ENCODE measurements at places on chromosomes 12 and 14.

- DNase-seq: no peak
Measured at GRCh38 chr14:104224506-104225277, 86.3 kb downstream of the KIF26A start.

- no peak for DNase-seq
Measured at GRCh38 chr14:68668531-68668930, 124.3 kb downstream of the ZFP36L1 start.

DNA sequence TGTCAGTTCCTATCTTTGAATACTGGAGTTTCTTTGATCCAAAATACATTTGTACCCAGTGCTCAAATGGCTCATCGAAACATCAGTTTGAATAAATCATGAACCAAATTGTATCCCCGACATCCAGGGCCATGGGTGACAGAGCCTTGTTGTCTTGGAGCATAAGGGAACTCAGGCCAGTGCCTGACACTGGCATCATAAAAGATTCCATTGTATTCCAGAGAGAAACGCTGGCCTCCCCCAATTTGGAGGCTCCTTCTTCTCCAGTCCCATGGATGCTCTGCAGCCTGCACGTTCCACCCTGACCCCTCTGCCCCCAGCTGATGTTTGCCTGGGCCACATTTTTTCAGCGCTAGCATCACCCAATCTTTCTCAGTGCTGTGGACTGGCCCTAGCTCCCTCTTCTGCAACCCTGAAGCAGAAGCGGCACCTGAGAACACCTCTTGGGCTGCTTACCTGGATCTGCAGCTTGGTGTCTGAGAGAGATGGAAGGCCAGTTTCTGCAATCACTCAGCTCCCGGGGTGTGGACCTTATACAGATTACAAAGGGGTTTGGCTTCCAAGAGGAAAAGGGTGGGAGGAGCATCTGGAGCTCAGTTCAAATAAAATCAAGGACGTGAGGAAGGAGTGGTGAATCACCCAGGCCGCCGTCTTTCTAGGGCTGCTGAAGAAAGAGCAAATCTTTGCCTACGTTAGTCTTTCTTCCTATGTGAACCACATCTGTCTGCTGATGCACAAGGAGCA lies at the start of gene RNASE1:
RNASE1 (minus strand) TSS at position 504 of the 744 bp plus-strand sequence. CDS start 776 bp downstream, outside the sequence.
- no peak for DNase-seq

DNA sequence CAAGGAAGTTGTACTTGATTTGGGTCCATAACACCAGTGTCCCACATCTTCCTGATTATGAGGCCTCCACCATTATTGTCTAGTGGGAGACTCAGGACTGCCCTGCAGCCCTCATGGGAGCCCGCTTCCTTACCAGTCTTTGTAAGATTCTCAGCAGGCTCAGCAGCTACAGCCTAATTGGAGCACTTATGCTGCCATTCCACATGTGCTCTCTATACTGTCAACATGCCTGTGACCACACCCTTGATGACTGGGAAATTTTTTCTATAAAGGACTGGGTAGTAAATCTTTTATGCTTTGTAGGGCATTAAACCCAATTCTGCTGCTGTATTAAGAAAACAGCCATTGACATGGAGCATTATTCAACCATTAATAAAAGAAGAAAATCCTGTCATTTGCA lies 145.5 kb upstream of the IGF1 start:
- no peak for DNase-seq

- DNase-seq: no peak
Measured at GRCh38 chr12:93762912-93763553, 85.9 kb downstream of the CRADD start.

- DNase-seq: no peak
Measured at GRCh38 chr12:53333845-53334244, 2.3 kb downstream of the SP7 start.

- DNase-seq: no peak
Measured at GRCh38 chr14:59830338-59830734, 40.2 kb downstream of the RTN1 start.

DNA sequence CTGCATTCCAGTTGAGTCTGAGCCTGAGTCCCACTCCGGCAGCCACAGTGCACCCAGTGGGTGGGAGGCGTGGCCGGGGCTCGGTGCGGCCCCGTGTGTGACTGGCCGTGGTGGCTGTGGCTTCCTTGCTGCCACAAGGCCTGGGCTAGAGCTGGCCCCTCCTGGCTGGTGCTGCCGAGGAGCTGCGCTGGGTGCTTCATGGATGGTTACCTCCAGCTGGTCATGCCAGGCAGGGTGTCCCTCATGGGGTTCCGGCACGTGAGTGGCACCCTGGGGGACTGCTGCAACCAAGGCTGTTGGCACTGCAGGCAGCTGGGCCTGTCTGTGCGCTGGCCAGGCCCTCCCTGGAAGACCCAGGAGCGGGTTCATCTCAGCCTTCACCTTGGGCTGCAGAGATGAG lies 62.7 kb downstream of the KIF26A start:
- no peak for DNase-seq

- no peak for DNase-seq
Measured at GRCh38 chr12:107317751-107318555, 224.6 kb upstream of the CRY1 start.

GRCh38 chr14:23877538-23878180 lies 75.9 kb upstream of the DHRS4 start:
- DNase-seq: no peak

DNA sequence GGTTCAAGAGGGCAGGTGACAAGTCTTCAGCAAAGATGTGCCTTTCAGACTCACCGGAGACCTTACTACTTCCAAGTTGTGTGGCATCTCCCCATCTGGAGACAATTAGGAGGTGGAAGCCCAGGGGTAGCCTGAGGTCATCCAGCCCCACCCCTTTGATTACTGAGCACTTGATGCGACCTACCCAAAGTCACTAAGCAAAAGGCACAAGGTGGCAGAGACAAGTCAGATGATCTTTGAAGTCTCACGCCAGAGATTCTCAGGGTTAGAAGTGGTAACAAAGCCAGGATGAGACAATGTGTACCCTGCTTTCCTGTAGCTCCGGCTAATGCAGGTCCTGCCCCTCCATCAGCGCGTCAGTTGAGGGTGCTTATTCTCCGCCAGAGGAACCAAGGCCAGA lies 1.4 kb upstream of the FOXN3 start:
- DNase-seq: no peak

GRCh38 chr12:123153906-123154305 lies 3.0 kb upstream of the PITPNM2 start:
- DNase-seq: no peak

DNA sequence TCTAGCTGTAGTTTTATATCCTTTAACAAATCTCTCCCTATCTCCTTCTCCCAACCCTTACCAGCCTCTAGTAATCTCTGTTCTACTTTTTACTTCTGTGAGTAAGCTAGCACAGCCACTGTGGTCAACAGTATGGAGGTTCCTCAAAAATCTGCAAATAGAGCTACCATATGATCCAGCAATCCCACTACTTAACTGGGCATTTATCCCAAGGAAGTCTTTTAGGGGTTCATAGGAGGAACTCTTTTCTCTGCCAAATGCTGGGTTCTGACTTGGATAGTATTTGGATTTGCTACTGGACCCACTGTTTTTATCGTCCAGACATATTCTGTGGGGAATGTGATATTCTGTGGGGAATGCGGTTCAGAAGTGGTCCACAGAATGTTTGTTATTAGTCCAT lies 41.1 kb downstream of the EID3 start:
- DNase-seq: no peak

- DNase-seq: peak; percentile 99
Measured at GRCh38 chr14:31263485-31264133, 56.0 kb upstream of the HECTD1 start.

DNA sequence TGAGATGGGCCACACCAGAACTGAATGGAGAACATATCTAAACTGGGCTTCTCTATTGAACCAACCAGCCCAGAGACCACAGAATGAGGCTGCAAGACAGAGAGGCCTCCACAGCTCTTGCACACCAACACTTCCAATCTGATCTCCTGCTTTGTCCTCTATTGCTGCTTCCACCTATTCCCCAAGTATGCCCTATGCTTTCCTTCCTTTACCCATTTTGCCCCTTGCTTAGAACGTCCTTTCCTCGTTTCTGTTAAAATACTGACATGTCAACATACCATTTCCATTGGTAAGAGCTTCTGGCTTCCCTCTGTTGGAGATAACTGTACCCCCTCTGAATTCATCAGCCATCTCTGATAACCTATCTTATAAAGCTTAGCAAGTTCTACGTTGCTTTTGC lies 2.8 kb downstream of the SLC2A13 start:
- DNase-seq: no peak

GRCh38 chr14:104886690-104887622 lies 21.9 kb downstream of the CEP170B start:
- DNase-seq: no peak

GRCh38 chr12:53725824-53726223 lies 1.4 kb downstream of the CALCOCO1 start:
- DNase-seq: no peak

GRCh38 chr12:14605401-14605989 lies 37.8 kb upstream of the PLBD1 start:
- no peak for DNase-seq

DNA sequence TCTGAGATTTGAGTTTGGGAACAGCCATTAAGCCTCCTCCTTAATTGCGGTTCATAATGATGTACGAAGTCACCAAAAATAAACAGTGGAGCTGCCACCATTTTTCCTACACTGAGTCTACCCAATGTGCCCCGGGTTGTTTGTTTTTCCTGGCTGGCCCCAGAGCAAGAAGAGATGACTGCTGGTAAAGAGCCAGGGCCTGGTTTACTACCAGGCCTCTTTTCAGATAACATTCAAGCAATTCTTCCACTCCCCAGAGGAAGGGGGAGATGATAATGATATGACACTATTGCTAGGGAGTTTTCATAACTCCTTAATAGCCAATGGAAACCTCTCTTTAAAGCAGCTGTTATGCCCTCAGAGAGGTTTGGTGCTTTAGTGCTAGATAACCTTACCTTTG lies 42.3 kb downstream of the BRAP start:
- no peak for DNase-seq

DNA sequence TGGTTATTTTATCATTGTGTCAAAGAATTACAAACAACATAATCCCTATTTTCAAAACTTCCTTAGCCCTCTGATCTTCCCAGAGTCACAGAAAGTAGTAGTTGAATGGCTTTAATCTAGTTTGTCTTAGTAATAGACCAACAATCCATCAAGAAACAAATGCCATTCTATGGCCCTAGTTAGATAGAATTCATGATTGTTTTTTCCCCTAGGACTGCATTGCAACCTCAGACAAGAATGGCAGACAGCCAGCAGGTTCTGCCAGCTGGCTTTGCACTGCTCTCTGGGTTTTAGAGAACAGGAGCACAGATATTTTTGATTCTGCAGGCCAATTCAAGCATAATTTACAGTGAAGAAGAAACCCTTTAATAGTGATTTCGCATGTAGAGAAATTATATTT lies 33.8 kb downstream of the SYT1 start:
- no peak for DNase-seq

GRCh38 chr12:130155416-130156073 lies 6.7 kb upstream of the FZD10 start:
- no peak for DNase-seq

DNA sequence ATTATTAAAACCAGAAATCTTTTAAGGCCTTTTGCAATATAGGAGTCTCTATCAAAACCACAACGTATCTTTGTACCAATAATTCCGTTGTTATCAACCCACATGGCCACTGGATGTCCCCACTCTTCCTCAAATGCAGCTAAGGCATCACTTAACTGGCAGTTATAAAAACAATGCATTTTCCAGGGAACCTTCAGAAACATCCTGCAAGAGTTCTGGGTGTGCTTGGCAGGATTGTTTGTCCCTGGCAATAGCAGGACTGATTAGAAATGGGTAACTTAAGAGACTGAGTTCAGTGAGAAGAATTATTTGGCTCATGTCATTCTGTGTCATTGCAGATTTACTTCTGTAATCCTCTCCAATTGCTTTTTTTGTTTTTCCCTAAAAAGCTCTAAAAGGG lies 112.0 kb downstream of the SLC15A5 start:
- DNase-seq: peak; percentile 14

DNA sequence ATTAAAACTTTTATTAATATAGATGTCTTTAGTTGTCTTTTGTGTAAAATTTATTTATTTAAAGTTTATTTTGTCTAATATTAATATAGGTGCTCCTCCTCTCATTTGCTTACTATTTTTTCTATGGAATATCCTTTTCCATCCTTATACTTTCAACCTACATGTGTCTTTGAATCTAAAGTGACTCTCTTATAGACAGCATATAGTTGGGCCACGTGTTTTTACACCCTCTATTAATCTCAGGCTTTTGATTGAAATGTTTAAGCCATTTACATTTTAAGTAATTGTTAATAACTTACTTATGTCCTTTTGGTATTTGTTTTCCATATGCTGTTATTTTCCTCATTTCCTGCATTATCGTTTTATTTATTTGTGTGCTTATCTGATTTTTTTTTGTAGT lies 74.4 kb upstream of the LRFN5 start:
- no peak for DNase-seq

- DNase-seq: no peak
Measured at GRCh38 chr12:131603106-131603938, 107.6 kb upstream of the SFSWAP start.

DNA sequence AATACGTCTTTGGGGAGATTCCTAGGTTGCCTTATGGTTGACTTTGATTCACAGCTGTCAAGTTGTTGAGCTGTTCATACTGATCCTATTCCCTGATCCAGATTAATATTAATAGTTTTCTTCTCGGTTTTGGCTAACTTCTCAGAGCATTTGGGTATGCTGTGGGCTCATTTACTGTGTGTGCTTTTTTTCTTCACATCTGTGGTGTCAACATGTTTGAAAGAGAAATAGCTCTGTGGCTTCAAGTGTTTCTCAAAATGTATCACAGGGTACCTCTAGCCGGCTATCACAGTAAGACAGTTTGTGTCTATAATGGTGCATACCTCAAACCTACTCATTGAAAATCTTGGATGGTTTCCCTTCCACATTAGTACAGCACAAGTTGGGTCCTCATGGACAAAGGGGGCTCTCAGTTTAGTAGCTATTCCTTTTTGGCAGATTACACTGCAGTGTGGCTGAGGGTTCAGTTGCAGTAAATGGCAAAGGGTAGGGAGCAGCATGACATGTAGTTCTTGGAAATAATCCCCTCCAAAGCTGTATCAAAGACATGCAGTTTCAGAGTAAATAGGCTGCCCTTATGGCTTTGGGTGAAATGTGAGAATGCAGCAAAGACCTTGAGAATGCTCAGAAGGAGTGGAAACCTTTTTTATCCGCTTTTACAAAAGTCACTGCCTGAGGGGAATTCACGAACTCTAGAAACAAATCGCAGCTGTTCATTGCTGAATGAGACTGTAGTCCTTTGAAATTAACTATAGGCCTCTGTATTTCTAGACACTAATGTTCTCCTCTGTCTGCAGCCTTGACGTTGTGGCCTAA lies 102.4 kb upstream of the ATF1 start:
- no peak for DNase-seq

DNA sequence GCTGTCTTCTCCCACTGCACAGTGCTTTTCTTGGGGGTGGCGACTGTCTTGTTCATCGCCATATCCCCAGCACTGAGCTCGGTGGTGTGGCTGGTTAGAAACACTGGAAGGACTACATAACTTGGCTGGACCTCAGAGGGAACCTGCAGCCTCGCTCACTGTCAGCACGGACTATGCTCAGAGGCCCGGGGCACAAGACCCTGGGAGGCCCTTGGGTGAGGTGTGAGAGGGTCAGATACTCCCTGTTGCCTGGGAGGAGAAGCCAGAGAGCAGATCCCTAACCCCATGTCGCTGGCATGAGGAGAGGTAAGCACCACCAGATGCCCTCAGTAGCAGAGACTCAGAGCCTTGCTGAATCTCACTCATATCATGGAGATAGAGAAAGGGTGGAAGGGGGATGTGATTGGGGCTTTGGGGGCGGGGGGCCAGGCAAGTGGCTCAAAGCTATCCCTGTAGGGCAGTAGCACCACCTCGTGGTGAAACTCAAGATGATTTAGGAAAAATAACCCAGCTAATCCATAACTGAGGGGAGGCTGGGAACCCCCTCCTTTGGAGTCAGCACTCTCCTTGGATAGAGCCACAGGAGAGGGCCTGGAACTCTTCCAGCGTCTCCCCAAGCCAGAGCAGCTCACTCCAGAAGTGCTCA lies 18.7 kb upstream of the HDAC7 start:
- DNase-seq: no peak
